ENCODE measurements at places on chromosomes 3 and 15.

DNA sequence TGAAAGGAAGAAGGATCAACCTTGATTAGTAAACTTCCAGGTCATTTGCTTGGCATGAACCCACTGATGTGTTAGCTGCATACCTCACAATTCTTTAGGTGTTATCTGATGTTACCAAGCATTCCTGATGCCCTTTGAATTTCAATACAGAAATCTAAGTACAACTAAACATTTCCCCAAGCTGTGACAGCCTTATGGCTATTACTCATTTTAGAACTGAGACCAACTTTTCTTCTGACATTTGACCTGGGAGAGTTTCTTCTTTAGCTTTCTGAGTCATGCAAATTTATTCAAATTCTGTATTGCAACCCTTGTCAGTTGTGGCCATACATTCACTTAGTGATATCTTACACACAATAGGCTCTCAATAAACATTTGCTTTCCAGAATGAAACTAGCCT lies 124.3 kb downstream of the TIGIT start:
- no peak for DNase-seq

- no peak for DNase-seq
These were observed 8.3 kb downstream of the MAPKBP1 start for GRCh38 chr15:41782371-41783282.

DNA sequence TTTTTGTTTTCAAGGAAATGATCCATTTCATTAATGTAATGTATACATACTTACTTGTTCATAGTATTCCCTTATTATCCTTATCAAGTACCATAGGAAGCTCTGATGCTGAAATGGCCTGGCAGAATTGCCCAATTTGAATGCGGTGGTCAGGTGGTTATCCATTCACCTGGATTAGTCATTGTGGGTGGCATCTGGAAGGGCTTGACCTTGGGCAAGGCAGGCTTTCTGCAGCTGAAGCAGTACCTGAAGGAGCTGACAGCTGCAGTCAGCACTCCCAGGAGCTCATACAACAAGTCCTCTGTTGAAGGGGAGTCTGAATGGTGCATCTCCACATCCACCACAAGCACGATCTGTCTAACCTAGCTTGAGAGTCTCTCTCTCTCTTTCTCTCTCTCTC lies 12.2 kb upstream of the IQCF5 start:
- no peak for DNase-seq

- DNase-seq, result no peak
These were observed 46.8 kb upstream of the LPP start for GRCh38 chr3:188106887-188107830.

- DNase-seq, result no peak
These were observed 111.2 kb downstream of the IL12A start for GRCh38 chr3:160099834-160100233.

DNA sequence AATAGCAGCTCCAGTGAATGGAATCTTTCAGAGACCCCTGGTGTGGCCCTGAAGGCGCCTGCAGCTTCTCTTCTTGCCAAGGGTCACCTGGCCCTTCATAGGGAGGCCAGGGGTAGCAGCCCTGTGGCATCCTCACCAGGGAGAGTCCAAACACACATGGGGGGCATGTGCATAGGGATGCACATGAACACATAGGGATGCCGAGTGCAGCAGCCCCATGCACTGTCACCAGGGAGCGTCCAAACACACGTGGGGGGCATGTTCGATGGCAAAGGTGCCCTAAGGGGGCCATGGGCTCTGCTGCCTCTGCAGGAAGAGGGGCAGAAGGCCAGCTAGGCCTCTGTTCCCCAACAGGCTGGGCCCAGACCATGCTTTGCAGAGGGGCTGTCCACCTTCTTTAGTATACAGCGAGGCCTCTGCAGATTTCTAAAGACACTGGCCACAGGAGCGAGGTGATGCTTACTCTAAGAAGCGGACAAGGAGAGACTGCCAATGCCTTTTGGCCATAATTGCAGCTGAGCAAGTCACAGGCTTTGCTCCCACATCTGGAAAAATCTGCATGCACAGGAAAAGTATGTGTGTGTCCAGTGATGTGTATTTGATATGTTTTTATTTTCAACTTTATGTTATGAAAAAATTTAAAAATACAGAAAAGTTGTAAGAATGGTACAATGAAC lies 21.0 kb downstream of the ANAPC13 start:
- no peak for DNase-seq

DNA sequence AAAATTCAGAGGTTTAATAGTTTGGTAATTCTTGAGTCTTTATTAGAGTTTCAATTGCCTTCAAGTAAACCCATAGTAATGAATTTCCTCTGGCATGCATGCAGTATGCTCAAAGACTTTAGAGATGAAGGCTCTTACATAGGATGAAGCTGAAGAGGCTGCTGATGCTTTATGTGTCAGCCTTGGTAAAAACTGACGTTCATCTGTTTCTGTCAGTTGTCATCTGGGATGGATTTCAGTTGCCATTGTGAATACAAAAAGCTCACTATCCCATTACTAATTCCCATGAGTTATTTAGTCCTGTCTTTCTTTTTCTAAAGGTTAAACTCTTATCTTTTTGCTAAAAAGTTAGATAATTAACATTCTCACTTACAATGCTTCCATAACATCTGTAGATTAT lies 136.9 kb upstream of the GBE1 start:
- DNase-seq, result no peak

- DNase-seq, result no peak
These were observed 68.9 kb downstream of the RNF13 start for GRCh38 chr3:149881879-149882278.

- DNase-seq, result no peak
These were observed 317.5 kb upstream of the MCTP2 start for GRCh38 chr15:93913871-93914270.

All from activated CD4-positive, alpha-beta T cell treated with anti-CD3 and anti-CD28 coated beads for 24 hours (primary cell).